ENCODE measurements at places on chromosomes 2 and 18.

DNA sequence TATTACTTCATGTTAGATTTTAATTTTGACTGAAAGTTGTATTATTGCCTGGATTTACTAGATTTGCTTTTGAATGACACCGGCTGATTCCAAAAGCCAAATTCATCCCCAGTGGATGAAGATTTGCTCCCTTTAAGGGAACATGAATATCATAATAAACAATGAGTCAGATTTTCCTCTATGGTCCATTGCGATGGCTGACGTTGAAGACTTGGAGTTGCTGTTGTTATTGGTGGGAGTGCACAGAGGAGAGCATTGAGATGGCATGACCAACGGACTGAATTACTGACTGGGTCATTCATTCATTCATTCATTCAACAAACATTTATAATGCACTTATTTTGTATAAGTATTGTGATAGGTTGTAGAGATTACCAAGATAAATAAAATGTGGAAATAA is 33.4 kb upstream of the LYPD1 start:
- DNase-seq, result no peak

- DNase-seq, result no peak
Measured at GRCh38 chr2:67256892-67257291, 140.2 kb upstream of the ETAA1 start.

- DNase-seq, result no peak
Measured at GRCh38 chr2:188117706-188118105, 174.0 kb upstream of the GULP1 start.

GRCh38 chr18:48953104-48953706 is 2.4 kb upstream of the SMAD7 start:
- no peak for DNase-seq

DNA sequence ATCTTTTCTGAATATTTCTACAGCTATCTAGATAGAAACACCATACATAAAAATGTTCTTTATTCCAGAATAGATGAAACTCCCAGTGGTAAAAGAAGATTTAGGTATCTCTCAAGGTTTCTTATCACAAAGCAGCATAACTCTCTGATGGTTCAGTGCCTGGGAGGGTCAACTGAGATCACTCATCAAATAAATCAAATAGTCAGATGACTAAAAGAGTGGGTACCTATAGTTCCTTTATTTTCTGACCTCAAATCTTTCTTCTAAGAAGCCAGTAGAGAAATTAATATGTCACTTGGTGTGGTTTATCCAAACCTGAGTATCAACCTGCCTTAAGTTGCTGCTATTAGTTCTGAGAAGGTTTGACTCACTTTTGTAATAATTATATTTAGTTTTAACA is 120.9 kb downstream of the TMEFF2 start:
- no peak for DNase-seq

Data from AG08395 (cell line).